ENCODE measurements at places on chromosomes 4 and X.

DNA sequence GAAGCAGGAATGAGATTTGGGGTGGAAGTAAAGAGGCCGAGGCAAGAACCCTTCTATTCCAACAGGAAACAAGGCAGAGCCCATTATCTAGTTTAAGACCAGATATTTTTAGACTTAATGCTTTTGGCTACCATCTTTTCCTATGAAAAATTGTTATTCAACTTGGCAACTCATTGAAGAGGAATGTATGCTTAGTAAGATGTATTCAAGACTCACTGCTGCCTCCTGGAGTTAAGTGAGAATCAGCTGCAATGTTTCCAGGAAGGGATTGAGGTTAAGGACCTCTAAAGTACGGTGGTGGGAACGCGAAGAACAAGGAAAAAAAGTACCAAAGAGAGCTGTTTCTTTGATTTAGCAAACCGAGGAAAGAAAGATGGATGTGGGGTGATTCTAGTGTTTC is 89.1 kb downstream of the RAPGEF2 start:
- no peaks in the 10 kb centered on the region for H3K27me3 ChIP-seq
- H3K36me3 ChIP-seq = no peaks in the 10 kb centered on the region
- H3K4me3 ChIP-seq = no peak overlapping the region
- DNase-seq = no peak
- no peak overlapping the region for H3K27ac ChIP-seq

DNA sequence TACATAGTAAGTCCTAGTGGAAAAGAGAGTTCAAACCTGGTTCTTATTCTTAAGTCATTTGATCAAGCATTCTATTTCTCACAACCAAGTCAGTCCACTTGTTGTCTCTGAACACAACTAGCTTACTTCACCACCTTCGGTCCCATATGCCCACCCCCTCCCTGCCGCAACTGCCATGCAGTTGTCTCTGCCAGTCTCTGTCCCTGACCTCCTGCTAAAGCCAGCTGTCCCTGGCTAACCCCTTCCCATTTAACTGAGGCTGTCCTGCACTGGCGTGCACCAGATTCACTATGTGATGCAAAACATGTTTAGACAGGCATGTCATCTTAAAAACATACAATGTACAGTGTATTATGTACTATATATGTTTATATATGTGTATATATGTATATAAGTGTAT is 12.7 kb downstream of the FRAS1 start:
- no peak overlapping the region for H3K27ac ChIP-seq
- no peaks in the 10 kb centered on the region for H3K36me3 ChIP-seq
- DNase-seq = no peak
- H3K4me1 ChIP-seq = no peaks in the 10 kb centered on the region
- no peaks in the 10 kb centered on the region for H3K27me3 ChIP-seq

DNA sequence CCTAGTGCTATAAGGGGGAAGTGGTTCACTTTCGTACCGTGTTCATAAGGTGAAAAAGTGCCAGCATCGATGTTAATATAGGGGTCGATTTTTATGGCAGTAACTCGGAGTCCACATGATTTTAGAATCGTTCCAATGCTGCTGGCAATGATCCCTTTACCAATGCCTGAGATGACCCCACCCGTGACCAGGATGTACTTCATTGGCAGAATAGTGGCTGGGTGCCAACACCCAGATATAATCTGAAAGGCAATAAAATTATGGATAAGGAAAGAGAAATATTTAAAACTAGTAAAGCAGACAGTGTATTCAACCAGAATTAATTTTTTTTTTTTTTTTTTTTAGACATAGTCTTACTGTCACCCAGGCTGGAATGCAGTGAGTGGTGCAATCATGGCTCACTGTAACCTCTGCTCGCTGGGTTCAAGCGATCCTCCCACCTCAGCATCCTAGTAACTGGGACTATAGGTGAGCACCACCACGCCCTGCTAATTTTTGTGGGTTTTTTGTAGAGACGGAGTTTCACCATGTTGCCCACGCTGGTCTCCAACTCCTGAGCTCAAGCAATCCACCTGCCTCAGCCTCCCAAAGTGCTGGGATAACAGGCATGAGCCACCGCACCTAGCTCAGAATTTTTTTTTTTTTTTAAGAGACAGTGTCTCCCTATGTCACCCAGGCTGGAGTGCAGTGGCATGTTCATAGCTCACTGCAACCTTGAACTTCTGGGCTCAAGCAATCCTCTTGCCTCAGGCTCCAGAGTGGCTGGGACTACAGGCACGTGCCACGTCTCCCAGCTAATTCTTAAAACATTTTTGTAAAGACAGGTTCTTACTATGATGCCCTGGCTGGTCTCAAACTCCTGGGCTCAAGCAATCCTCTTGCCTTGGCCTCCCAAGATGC is 9.5 kb downstream of the CTPS2 start:
- H3K27me3 ChIP-seq = no peaks in the 10 kb centered on the region
- no peaks in the 10 kb centered on the region for H3K4me1 ChIP-seq
- H3K36me3 ChIP-seq = no peaks in the 10 kb centered on the region
- no peak overlapping the region for H3K27ac ChIP-seq
- H3K4me3 ChIP-seq = no peak overlapping the region
- DNase-seq = no peak

DNA sequence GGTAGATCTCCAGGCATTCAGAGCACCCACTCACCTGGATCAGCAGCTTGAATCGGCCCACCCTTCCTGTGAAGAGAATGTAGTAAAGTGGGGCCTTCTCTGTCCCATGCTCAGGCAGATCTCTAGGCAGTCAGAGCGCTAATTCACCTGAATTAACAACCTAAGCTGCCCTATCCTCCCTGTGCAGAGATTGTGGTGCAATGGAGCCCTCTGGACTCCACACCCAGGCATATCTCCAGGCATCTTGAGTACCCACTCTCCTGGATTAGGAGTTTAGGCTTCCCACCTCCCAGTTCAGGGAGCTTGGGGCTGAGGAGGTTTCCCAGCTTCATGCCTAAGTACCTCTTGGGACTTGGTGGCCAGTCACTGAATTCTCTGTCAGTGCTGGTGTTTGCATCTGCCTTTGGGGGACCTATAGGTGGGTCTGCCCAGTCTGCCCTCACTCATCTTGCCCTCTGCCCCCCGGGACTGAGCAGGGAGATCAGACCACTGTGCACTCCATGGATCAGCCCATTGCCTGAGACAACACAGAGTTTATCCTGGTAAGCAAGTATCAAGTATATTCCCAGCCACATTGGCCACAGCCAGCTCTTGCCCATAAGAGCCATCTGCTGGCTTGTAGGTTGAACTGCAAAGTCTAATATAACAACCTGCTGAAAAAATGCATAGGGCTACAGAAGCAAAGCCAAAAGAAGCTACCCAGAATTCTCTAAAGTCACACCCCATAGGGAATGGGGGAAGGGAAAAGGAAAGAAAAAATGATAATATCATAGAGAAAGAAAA is 372.9 kb downstream of the KLHL13 start:
- H3K4me3 ChIP-seq = no peak overlapping the region
- H3K27ac ChIP-seq = no peak overlapping the region
- no peaks in the 10 kb centered on the region for H3K36me3 ChIP-seq
- no peak for DNase-seq

DNA sequence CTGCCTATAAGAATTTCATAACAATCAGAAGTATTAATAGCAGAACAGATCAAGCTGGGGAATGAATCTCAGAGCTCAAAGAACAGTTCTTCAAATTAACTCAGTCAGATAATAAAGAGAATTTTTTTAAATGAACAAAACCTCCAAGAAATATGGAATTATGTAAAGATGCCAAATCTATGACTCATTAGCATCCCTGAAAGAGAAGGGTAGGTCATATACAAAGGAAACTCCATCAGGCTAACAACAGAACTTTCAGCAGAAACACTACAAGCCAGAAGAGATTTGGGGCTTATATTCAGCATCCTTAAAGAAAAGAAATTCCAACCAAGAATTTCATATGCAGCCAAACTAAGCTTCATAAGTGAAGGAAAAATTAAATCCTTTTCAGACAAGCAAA is 28.6 kb downstream of the CBR4 start:
- no peaks in the 10 kb centered on the region for H3K27me3 ChIP-seq
- peaks cover 9% of the 10 kb centered on the region for H3K36me3 ChIP-seq
- H3K4me1 ChIP-seq = no peaks in the 10 kb centered on the region
- DNase-seq = no peak
- no peak overlapping the region for H3K27ac ChIP-seq

DNA sequence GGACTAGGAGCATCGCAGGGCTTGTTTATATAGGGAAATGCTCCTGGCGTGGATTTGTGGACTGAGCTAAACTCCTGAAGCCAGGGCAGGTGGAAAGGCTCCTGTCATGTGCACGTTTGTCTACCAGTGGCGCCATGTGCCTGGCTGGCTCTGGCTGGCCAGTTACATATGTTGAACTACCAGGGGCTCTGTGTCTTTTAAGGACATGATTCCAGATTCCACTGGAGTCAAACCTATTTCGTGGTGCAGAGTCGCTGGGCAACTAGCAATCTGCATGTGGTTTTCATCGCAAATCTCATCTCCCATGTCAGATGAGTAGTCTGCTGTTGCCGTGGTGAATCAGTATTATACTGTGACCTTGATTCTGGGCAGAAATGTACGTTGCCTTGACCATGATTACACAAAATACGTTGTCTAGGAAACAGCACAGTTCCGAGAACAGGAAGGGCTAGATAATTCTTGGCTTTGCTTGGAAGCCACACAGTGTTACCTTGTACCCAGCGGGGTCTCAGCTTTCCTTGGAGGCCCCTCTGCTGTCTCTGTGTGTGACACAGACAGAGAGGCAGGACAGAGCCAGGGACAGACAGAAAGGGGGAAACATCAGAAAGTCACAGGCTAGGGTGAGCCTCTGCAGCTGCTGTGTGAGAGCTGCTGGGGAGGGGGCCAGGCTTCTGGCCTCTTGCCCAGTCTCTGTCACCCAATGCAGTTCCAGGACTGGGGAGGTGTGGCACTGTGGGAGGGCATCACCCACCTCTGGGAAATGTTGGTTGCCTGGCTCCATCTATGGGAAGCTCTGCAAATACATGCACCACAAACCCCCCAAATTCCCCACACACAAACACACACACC is 19.2 kb downstream of the PNMA6E start:
- H3K27ac ChIP-seq = peak overlapping the region; percentile 59
- H3K4me1 ChIP-seq = no peaks in the 10 kb centered on the region
- peaks cover 2% of the 10 kb centered on the region for H3K27me3 ChIP-seq
- peak; percentile 69 for DNase-seq
- H3K36me3 ChIP-seq = no peaks in the 10 kb centered on the region

Measured in pancreas (tissue), 10 donors.